ENCODE measurements at places on chromosomes 2 and 18. TPM values are rescaled to one million over a fixed set of nuclear protein-coding genes. Genes with fewer than 3 reads are reported as not detected.

DNA sequence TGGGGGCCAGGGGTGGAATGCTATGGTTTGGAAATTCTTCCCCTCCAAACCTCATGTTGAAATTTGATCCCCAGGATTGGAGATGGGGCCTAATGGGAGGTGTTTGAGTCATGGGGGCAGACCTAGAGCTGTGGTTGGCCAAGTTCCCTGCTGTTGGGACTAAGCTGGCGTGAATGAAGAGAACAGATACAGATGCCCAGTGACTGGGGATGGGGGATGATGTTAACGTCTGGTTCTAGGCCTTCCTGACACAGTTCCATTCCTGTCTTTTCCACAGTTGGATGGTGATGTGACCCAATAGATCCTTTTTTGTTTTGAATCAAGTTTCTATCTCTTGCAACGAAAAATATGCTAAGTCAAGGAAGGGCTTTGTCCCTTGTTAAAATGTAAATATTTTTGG is 23.7 kb downstream of the KLHL23 start:
- H3K36me3 ChIP-seq = no peaks in the 10 kb centered on the region
- no peak overlapping the region for H3K4me3 ChIP-seq
- H3K27ac ChIP-seq = no peak overlapping the region

DNA sequence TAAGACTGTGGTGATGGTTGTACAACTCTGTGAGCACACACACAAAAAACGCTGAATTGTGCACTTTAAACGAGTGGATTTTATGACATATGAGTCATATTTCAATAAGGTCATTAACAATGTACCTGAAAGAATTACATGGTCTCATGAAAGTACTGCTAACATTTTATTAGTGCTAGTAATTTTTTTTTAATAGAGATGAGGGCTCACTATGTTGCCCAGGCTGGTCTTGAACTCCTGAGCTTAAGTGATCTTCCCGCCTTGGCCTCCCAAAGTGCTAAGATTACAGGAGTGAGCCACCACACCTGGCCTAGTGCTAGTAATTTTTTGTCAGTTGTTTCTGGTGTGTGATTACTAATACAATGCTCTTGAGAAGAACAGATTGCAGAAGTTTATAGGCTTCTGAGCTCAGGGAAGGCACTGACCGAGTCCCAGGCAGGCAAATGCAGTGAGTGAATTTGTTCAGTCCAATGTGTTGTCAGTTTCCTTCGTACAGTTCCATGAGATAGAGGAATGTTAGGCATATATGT is 177.0 kb downstream of the TGIF1 start:
- H3K36me3 ChIP-seq = no peaks in the 10 kb centered on the region
- H3K27me3 ChIP-seq = no peaks in the 10 kb centered on the region
- H3K4me1 ChIP-seq = peaks cover 12% of the 10 kb centered on the region
- no peak overlapping the region for H3K4me3 ChIP-seq
- DNase-seq = no peak

DNA sequence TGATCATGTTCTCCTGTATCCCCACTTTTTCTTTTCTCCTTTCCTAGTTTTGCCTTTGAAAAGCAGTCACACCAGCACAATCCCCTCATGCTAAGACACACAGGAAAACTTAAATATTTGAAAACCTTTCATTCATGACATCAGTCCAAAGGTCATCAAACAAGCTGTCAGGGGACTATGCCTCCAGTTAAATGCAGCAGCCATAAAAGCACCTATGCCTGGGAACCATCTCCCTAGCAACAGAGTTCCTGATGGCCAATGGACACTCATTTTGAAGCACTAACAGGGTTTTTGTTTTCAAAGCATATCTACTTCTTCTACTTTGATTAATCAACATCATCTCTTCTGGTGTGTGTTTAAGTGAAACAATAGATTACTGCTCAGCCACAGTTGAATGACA is 286.4 kb upstream of the PARD3B start:
- H3K4me3 ChIP-seq = no peak overlapping the region
- DNase-seq = no peak
- H3K36me3 ChIP-seq = no peaks in the 10 kb centered on the region
- H3K27me3 ChIP-seq = no peaks in the 10 kb centered on the region
- H3K27ac ChIP-seq = no peak overlapping the region
- H3K4me1 ChIP-seq = peaks cover 5% of the 10 kb centered on the region

- H3K4me3 ChIP-seq = no peak overlapping the region
- peak overlapping the region; percentile 86 for H3K27ac ChIP-seq
- H3K36me3 ChIP-seq = no peaks in the 10 kb centered on the region
- DNase-seq = no peak
- peaks cover 35% of the 10 kb centered on the region for H3K4me1 ChIP-seq
Measured at GRCh38 chr2:98505311-98505808, 60.7 kb downstream of the INPP4A start.

GRCh38 chr2:203451011-203451410 is 84.1 kb downstream of the RAPH1 start:
- DNase-seq = no peak
- no peaks in the 10 kb centered on the region for H3K4me1 ChIP-seq
- H3K27me3 ChIP-seq = no peaks in the 10 kb centered on the region
- H3K27ac ChIP-seq = no peak overlapping the region

DNA sequence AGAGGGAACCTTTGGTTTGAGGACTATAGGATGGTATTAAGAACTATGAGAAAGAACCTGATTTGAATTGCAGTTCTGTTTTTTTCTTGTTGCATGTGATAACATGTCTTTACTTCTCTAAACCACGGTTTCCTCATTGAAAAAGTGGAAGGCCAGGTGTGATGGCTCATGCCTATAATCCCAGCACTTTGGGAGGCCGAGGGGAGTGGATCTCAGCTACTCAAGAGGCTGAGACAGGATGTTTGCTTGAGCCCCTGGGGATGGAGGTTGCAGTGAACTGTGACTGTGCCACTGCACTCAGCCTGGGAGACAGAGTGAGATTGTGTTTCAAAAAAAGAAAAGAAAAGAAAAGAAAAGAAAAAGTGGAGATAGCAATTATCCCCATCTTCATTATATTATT is 32.3 kb downstream of the SCN9A start:
- no peak overlapping the region for H3K4me3 ChIP-seq
- H3K36me3 ChIP-seq = no peaks in the 10 kb centered on the region
- H3K27me3 ChIP-seq = no peaks in the 10 kb centered on the region
- DNase-seq = no peak
- no peaks in the 10 kb centered on the region for H3K4me1 ChIP-seq

DNA sequence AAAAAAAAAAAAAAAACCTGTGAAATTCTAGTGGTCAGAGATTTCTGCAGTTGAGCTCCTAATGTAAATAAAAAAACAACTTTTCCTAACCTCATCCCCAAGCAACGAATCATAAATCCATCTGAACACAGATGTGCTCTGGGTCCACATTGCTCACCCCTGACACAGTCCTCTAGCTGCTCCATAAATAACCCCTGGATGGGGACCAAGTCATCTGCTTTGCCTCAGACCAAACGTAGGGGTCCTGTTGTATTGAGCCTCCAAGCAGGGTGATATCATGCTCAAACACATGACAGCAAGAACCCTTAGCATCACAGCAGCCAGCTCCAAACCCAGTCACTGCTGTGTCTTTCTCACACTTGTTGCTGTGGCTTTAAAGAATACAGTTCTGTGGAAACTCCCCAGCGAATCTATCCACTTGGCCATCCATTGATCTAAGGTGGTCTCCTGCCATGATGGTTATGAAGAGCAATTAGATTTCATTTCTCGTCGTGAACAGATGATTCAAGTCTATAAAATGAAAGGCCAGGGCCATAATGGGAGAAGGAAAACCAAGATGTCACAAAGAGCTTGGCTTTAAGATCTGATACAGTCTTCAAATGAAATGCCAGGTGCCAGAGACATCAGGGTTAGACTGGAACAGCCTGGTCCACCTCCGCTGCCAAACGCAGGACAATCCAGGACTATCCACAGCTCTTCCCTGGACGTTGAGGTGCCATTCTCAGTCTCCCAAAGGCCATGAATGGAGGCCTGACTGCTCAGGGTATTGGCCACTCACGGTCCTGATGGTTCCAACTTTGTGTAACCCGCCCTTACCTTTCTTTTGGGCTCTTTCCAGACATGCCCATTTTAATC is 39.0 kb downstream of the TBC1D8 start:
- peak; percentile 19 for DNase-seq
- peaks cover 32% of the 10 kb centered on the region for H3K4me1 ChIP-seq
- H3K36me3 ChIP-seq = no peaks in the 10 kb centered on the region
- H3K27ac ChIP-seq = peak overlapping the region; percentile 64
- H3K27me3 ChIP-seq = no peaks in the 10 kb centered on the region
- no peak overlapping the region for H3K4me3 ChIP-seq

GRCh38 chr2:162342321-162342720 is 1.6 kb upstream of the GCA start:
- no peak overlapping the region for H3K4me3 ChIP-seq
- H3K4me1 ChIP-seq = no peaks in the 10 kb centered on the region
- H3K27me3 ChIP-seq = no peaks in the 10 kb centered on the region

GRCh38 chr18:36539674-36540231 is 242.2 kb downstream of the FHOD3 start:
- no peaks in the 10 kb centered on the region for H3K36me3 ChIP-seq
- H3K27me3 ChIP-seq = no peaks in the 10 kb centered on the region
- no peaks in the 10 kb centered on the region for H3K4me1 ChIP-seq
- no peak overlapping the region for H3K4me3 ChIP-seq
- no peak for DNase-seq
- H3K27ac ChIP-seq = no peak overlapping the region

DNA sequence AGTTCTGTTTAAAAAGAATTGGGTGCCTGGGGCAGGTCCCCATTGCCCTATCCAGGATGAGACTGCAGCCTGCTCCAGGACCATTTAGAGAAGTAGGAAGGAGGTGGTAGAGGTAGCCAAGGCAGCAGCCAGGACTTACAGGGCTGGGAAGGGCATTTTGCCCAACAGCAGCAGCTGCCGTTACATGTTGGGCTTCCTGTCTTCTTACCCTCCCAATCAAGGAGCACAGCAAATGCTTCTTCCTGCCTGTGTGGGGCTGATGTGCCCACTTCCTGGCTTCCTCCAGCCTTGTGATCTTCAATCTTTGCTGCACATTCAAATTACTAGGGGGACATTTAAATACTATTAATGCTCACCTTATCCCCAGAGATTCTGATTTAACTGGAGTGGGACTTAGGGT is 112.0 kb downstream of the QPCT start:
- H3K4me1 ChIP-seq = peaks cover 4% of the 10 kb centered on the region
- H3K27me3 ChIP-seq = no peaks in the 10 kb centered on the region
- H3K4me3 ChIP-seq = no peak overlapping the region
- no peak overlapping the region for H3K27ac ChIP-seq
- DNase-seq = no peak
- no peaks in the 10 kb centered on the region for H3K36me3 ChIP-seq

DNA sequence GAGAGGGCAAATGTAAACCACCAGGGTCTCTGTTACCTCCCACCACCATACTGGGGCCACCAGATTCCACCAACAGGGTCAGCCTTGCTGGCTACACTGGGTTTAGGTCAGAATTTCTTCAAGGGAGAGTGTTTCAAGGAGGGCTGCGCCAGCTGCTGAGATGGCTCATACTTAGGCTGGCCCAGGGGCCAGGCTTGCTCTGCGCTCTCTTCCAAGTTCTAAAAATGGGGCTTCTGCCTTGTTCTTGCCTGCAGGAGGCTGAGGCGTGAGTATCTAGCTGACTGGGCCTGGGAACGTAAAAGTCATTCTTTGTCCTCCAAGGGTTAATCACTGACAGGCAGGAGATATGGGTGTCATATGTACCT is 28.1 kb downstream of the MRPL33 start:
- no peak for DNase-seq
- H3K4me1 ChIP-seq = peaks cover 30% of the 10 kb centered on the region
- H3K4me3 ChIP-seq = no peak overlapping the region
- no peaks in the 10 kb centered on the region for H3K27me3 ChIP-seq
- no peaks in the 10 kb centered on the region for H3K36me3 ChIP-seq
- peak overlapping the region; percentile 96 for H3K27ac ChIP-seq

DNA sequence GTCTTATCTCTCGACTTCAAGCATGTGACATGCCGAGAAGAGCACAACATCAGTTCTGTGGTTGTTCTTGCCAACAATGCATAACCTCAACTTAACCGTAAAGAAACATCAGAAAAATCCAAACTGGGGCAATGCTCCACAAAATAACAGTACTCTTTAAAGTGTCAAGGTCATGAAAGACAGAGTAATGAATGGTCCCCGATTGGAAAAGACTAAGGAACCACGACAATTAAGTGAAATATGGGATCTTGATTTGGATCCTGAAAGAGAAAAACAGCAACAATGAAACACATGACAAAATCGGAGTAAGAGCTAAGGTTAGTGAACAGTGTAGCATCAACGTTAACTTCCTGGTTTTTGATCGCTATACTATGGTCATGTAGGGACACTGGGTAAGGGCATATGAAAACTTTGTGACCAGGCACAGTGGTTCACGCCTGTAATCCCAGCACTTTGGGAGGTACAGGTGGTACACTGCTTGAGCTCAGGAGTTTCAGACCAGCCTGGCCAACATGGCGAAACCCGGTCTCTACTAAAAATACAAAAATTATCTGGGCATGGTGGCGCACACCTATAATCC is 55.2 kb downstream of the UNC50 start:
- H3K27me3 ChIP-seq = no peaks in the 10 kb centered on the region
- no peaks in the 10 kb centered on the region for H3K4me1 ChIP-seq
- no peak overlapping the region for H3K4me3 ChIP-seq
- H3K36me3 ChIP-seq = no peaks in the 10 kb centered on the region
- no peak for DNase-seq
- peak overlapping the region; percentile 15 for H3K27ac ChIP-seq

The HOXD10 gene
- not detected for total RNA-seq

The FAM124B gene
- 21.4 TPM for total RNA-seq

The BMP10 gene
- total RNA-seq = not detected

The CRYBA2 gene
- total RNA-seq = not detected

The MAPK4 gene
- 2.6 TPM for total RNA-seq

Measured in lung (tissue), 17 donors.